GM18507 (cell line): ENCODE measurements at places on chromosomes 4 and X.

GRCh38 chrX:132216283-132216682 lies 3.0 kb downstream of the RAP2C start:
- no peak for DNase-seq

DNA sequence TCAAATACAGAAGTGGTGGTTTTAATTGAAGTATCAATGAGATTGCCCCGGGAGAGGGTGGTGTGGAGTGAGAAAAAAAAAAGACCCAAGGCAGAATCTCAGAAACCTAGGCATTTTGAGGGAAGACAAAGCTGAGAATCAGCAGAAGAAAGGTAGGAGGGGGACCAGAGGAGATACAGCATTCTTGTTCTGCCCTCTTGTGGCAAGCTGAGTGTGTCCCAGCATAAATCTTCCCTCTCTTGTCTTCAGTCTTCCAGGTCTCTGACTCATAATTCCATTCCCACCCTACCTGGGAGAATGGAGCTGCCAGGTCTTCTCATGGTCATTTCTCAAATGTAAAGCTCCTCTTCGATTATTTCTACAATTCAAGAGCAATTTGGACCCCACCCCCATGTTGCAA lies 32.7 kb upstream of the MAGED1 start:
- no peak for DNase-seq

DNA sequence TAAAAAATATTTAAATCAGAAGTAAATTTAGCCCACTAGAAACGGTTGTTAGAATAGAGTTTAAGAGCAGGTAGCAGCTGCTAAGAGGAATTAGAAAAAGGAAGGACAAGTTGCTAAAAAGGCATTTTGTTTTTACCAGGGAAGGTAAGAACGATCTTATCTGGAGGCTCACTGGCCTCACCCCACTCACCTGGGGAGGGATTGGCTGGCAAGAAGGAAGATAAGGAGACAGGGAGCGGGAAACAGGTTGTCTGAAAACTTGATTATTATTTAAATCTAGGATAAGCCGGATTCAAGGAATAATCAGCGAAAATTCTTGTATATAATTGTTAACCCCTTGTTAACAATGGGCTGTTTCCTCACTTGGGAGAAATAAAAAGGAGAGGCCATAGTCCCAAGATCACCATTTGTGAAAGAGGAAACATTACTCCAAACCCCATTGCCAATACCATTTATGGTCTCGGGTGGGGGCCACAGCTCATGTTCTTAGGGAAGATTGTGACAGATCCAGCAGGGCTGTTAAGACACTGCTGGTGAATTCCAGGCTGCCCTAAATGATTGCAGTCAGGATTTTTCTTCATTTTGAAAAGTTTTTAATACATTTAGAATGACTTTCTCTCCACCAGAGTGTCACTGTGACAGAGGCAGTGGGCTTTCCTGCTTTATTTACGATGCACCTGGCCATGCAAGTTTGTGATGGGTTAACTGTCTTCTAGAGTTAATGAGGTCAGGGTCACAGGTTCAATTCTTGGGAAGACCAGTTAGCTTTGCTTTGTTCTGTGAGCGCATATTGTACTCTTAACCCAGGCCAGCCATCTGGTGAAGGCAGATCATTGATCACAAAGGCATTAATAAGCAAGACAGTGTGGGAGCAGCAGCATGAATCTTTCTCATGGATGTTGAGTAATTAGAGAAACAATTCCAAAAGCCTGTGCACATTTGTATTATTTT lies 106.6 kb downstream of the CEP135 start:
- DNase-seq: no peak

GRCh38 chr4:119493419-119493818 lies 135.2 kb downstream of the PDE5A start:
- DNase-seq: no peak

GRCh38 chrX:63738696-63739095 lies 46.3 kb downstream of the ARHGEF9 start:
- DNase-seq: no peak

GRCh38 chr4:26829018-26829417 lies 31.6 kb upstream of the STIM2 start:
- DNase-seq: no peak

DNA sequence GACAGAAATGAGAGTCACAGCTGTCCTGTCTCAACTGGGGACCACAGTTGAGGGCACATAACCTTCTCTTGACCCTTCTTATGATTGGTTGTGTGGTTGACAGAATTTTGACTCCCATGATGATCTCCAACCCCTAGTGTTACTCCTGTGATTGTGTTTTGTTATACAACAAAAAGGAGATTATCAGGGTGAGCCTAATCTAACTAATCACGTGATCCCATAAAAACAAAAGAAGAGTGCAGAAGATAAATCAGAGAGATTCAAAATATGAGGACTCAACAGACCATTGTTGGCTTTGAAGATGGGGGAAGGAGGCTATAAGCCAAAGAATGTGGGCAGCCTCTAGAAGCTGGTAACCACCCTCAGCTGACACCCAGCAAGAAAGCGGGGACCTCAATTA lies 72.7 kb downstream of the GUCY2F start:
- DNase-seq: no peak

- no peak for DNase-seq
These were observed 524.7 kb downstream of the SPRY1 start for GRCh38 chr4:123921339-123921738.

DNA sequence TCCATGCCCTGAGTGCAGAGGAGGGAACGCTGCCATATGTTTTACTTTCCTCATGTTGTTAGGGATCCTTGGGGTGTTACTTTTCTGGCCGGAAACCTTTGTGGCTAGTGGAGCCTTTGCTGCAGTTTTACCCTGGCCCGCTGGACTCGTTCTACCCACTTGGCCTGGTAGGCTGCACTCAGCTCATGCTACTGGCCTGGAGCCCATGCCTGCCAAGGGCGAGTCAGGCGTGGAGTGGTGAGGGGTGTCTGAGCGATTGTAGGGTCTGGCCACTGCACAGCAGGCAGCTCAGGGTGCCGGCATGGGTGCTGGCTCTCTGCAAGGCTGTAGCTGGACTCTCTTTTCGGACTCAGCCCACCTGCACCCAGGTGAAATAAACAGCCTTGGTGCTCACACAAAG lies 41.4 kb upstream of the IL9R start:
- no peak for DNase-seq

DNA sequence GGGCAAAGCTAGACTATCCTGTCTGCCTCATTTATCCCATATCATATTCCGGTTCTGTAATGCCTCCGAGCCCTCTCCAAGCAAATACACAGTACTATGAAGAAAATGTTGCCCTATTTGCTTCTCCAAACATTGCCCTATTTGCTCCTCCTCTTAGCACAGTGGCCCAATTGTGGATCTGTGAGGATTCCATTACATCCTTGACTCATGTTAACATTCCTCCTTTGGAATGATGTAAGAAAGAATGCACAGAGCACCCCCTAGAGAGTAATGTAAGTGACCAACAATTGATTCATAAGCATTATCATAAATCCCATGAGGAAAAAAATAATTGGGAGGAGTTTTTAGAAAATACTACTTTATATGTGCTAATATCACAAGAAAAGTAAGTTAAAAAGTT lies 11.3 kb upstream of the BTC start:
- DNase-seq: no peak

- DNase-seq: no peak
These were observed 170.5 kb upstream of the NOCT start for GRCh38 chr4:138845054-138845453.

- DNase-seq: no peak
These were observed 32.8 kb upstream of the TMPRSS11A start for GRCh38 chr4:67996127-67996526.

DNA sequence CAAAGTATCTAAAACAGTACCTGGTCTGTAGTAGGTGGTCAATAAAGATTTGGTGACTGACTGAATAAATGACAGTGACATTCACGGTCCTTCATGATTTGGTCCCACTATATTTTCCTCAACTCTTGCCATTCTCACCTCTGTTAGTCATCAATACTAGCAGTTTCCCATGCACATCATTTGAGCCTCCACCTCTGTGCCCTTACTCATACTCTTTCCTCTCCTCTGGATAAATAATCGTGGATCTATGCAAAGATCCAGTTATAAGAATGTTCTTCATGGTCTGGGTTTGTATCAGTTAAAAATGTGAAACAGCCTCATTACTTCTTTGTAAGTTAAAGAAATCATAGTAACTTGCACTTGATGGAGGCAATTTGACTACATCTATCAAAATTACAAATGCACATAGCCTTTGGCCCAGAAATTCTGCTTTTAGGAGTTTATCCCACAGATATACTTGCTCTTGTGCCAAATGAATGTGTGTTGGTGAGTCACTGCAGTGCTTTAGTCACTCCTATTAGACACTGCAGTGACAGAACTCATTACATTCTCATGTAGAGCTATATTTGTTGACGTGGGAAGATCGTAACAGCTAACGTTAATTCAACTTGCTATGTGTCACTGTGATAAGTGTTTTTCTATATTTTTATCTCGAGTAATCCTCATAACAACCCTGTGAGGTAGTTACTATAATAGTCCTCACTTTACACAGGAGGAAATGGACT lies 121.9 kb upstream of the SMIM10 start:
- DNase-seq: no peak

DNA sequence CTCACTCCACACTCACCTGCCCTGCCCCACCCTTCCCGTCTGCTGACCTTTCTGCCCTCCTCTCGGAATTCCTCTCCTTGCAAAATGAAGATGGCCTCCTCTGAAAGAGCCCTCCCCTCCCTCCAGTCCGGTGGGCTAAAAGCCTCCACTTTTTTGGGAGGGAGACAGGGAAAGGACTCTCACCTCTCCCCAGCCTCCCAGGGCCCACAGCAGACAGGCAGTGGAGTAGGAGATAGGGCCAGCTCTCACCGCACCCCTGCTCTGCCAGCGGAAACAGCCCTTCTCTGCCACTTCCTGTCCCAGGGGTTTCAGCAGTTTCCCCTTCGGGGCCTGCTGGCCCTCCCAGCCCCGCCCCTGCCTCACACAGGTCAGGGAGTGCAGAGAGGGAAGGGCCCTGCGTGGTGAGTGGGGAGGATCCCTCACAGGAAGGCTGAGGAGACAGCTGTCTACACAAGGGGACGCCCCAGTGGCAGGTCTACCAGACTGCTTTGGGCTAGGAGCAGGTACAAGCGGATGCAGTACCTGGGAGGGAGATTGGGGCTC lies 18.2 kb downstream of the ELF4 start:
- DNase-seq: no peak

- no peak for DNase-seq
These were observed 178.9 kb downstream of the MGST2 start for GRCh38 chr4:139844459-139845036.

DNA sequence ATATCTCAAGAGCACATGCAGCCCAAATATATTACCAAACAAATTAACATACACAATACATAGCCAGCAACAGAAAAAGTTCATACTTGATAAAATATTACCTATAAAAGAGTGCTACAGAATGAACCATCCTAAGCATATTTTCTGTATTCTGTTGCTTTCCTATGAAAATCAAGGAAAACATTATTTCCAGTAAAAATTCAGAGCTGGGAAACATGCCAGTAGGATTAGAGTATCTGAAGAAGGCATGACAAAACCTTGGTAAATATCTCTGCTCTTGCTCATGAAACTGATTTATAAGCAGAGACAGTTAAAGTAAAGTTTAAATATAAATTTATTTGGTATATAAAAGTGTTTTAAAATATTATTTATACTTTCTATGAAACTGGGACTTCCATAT lies 599.7 kb downstream of the ARAP2 start:
- no peak for DNase-seq

- no peak for DNase-seq
These were observed 500.3 kb downstream of the TRIML1 start for GRCh38 chr4:188639479-188640100.

DNA sequence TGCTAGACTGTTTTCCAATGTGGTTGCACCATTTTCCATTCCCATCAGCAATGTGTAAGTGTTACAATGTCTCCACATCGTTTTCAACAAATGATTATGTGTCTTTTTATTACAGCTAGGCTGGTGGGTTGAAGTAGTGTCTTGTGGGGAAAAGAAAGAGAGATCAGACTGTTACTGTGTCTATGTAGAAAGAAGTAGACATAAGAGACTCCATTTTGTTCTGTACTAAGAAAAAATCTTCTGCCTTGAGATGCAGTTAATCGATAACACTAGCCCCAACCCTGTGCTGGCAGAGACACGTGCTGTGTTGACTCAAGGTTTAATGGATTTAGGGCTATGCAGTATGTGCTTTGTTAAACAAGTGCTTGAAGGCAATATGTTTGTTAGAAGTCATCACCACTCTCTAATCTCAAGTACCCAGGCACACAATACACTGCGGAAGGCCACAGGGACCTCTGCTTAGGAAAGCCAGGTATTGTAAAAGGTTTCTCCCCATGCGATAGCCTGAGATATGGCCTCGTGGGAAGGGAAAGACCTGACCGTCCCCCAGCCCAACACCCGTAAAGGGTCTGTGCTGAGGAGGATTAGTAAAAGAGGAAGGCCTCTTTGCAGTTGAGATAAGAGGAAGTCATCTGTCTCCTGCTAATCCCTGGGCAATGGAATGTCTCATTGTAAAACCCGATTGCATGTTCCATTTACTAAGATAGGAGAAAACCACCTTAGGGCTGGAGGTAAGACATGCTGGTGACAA lies 23.0 kb upstream of the UGT2B15 start:
- no peak for DNase-seq

DNA sequence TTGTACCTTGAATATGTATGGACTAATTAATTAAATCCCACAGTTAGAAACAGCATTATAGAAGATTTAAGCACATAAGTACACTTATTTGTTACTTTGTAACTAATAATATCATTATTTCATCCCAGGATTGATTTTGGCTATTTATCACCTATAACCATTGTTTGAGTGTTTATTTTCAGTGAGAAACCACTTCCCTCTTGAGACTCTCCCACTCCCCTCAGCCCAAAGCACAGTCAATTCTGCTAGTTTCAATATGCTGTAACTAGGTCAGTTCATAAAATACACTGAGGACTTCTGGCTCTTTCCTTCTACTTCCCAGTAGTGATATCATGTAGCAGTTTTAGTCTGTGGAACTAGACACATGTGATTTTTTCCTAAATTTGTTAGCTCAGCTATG lies 16.3 kb downstream of the OFD1 start:
- DNase-seq: no peak

DNA sequence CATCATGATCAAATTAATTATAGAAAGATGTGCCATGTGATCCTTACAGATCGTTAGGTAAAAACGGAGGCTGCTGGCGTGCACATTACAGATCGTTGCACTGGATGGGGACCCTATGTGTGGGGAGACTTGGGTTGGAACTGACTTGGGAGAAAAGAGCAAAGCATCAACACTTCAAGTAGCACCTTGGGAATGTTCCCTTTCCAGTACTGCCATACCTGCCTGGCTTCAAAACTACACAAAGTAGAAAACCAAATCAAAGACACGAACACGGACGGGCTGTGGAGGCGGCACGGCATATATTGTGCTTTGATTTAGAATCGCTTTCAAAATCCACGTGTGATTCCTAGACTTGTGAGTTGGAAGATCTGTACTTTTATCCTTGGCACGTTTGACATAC lies 898 bp downstream of the CMC4 start:
- DNase-seq: no peak
